ENCODE measurements at places on chromosomes 11 and 22. TPM values are rescaled to one million over a fixed set of nuclear protein-coding genes. Genes with fewer than 3 reads are reported as not detected.
A peak's percentile ranks its signal among the peaks of the same experiment; 100 is the strongest.

DNA sequence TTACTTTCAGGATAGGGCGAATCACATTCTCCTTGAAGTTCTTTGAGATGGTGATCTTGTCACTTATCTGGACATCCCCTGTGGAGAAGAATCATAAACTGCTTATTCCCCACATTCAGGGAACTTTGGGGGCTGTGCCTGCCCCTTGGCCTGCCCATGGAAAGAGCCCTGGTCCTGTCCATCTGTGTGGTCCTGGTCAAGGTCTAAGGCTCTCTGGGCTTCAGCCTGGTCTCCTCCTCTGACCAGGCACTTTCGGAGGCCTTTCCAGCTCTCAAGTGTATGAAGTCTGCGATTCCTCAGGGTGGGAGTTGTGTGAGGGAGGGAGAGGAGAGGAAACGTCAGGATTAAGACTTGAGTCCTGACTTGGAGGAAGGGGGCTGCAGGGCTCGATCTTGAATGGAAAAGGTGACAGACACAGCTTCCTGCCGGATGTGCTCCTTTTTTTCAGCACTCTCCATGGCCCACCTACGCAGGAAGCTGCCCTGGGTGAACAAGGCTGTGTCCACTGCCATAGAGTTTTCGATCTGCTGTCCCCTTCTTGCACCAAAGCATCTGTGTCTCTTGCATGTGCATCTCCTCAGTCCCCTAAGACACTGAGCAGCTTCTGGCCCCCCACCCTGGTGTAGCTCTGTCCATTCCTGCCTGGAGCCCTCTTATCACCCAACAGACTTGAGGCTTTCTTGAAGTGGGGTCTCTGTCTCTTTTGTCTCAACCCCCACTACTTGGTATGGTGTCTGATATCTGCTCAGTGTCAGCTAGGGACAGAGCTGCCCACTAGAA, 50.8 kb upstream of the PHOX2A start:
- no peak for DNase-seq

Gene SCGB1D2
- not detected for total RNA-seq

DNA sequence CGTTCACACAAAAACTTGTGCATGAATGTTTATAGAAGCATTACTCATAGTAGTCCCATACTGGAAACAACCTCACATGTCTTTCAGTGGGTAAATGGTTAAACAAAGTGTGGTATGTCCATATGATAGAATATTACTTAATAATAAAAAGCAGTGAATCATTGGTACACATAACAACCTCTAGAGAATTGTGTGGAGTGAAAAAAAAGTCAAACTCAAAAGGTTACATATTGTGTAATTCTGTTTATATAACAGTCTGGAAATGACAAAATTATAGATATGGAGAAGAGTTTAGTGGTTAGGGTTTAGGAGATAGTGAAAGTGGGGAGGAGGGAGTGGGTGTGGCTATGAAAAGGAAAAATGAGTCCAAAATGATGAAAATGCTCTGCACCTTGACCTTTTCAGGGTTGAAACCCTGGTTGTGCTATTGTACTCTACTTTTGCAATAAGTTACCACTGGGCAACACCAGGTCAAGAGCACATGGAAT, 243.4 kb upstream of the DDI1 start:
- DNase-seq, result no peak

GRCh38 chr11:102309621-102310541, 7.4 kb upstream of the BIRC3 start:
- DNase-seq, result peak; percentile 86

DNA sequence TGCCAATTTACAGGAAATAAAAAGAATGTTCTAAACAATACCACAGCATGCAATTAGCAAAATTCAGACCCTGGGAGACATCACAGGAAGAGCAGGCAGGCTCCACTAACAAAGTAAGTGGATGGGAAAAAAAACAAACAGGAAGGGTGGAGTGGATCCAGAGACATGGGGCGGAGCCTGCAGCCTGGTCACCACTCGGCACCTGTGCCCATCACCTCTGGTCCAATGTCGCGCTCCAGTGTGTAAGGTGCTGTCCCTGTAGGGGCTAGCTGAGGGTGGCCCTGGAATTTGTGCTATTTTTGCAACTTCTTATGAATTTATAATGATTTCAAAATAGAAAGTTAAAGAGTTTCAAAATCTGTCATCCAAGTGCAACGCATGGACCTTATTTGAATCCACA, 11.0 kb upstream of the MOB2 start:
- no peak for DNase-seq

GRCh38 chr11:28615542-28615941, 507.4 kb downstream of the METTL15 start:
- DNase-seq, result no peak

Gene CATSPER1
- 0.61 TPM for total RNA-seq

Data from MCF 10A (cell line).